ENCODE measurements at places on chromosomes 7 and 10.

DNA sequence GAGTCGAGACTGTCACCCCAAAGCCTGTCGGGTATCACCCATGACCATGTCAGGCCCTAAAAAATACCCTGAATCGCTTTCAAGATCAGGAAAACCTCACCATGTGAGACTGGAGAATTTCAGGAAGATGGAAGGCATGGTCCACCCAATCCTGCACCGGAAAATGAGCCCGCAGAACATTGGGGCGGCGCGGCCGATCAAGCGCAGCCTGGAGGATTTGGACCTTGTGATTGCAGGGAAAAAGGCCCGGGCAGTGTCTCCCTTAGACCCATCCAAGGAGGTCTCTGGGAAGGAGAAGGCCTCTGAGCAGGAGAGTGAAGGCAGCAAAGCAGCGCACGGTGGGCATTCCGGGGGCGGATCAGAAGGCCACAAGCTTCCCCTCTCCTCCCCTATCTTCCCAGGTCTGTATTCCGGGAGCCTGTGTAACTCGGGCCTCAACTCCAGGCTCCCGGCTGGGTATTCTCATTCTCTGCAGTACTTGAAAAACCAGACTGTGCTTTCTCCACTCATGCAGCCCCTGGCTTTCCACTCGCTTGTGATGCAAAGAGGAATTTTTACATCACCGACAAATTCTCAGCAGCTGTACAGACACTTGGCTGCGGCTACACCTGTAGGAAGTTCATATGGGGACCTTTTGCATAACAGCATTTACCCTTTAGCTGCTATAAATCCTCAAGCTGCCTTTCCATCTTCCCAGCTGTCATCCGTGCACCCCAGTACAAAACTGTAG, 176.2 kb downstream of the RTKN2 start:
- DNase-seq = no peak

DNA sequence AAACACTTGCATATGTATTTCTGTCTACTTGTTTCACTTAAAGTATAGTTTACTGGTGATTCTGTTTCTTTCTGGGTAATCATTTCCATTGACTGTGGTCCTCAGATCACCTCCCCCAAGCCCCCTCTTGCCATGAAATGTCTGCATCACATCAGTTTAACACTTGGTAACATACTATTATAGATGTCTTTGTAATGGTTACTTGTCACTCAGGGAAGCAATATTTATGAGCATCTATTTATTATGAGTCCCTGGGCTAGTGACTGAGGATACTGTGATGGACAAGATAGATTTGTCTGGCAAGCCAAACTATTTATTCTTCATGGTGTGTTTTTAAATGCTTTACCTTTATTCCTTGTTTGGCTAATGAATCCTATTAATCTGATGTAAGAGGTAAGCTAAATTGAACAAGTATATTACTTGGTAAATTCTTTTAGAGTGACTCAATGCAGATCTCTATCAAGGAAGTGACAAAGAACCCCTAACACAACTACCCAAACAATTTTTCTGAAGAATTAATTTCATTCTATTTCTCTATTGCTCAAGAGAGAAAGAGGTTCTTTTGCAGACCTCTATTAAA, 270.9 kb downstream of the RELN start:
- no peak for DNase-seq

DNA sequence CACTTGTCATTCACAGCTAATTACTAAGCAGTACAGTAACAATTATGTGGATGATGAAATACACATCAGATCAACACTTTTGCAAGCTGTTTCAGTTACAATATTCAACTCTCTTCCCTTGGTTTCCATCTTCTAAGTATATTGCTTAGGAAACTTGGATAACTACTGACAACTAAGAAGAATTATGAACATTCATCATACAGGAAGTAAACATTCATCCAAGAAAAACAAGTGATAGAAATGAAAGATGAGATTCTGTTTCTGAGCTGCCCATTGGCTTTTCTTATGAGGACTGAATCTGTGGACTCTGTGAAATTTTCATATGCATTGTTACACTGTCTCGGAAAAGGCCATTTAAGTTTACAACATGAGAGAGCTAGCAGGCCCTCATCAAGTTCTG, 240.2 kb downstream of the PRKG1 start:
- DNase-seq = no peak

- no peak for DNase-seq
These were observed 300.4 kb upstream of the NFE2L3 start for GRCh38 chr7:25851332-25852210.

GRCh38 chr10:24893127-24893526, 59.3 kb downstream of the PRTFDC1 start:
- DNase-seq = no peak

DNA sequence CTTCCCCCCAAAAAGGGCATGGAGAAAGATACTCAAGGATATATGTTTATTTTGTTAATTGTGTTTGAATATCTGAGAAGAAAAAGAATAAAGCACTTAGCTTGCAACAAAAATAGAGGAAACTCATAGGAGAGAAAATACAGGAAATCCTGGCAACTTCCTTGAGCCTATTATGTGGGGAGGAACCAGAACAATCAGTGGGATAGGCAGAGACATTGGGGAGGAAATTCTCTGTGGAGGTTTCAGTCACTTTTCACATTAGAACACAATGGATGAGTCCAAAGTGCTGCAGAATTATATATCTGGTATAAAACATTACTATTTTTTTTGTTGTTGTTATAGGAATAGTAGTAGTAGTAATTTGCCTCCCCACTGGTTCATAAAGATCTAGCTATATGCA, 240.1 kb downstream of the THSD7A start:
- DNase-seq = no peak

GRCh38 chr7:96045919-96046318, 273.6 kb downstream of the DYNC1I1 start:
- DNase-seq = no peak

DNA sequence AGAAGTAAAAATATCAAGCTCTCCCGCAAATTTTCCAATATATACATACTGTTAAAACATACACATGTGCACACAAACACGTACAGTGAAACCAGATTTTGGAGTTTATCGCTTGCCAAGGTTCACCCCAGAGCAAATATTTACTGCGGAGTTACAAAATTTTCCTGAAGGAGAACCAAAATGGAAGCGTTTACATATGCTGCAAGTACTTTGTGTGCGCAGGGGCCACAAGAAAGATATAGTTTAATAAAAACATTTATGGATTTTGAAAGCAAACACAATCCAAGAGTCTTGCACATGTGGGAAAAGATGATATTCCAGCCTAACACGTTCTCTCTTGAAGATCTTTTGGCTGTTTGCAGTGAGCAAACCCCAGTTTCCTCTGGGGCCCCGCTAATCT, 301.3 kb upstream of the NFE2L3 start:
- no peak for DNase-seq

GRCh38 chr10:130635528-130635927, 499.3 kb downstream of the GLRX3 start:
- DNase-seq = no peak
